ENCODE measurements at places on chromosomes 2 and 18.

- DNase-seq = no peak
These were observed 863.3 kb downstream of the CNTNAP5 start for GRCh38 chr2:124888431-124888830.

DNA sequence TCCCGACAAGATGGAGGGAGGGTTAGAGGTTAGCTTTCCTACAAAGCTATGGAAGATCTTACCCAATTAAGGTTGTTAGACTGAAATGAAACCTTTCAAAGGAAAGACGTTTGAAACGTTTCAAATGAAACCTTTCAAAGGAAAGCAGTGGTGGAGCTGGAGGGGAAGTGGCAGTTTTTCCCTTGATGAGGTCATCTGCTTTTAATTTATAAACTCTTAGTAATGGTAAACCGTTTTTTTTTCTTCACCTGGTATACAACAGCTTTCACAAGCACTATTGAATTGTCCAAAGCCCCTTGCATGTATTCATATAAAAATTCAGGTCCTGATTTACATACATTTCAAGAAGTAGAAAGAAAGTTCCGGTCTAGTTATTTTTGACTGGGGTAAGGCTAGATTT lies 7.4 kb downstream of the PMAIP1 start:
- no peak for DNase-seq

GRCh38 chr2:159609811-159610549 lies 6.4 kb downstream of the BAZ2B start:
- no peak for DNase-seq

GRCh38 chr2:159285929-159286708 lies at the start of gene WDSUB1:
WDSUB1 (minus strand) TSS chr2:159286703; CDS start chr2:159283069, 3,634 bp downstream.
- no peak for DNase-seq

- no peak for DNase-seq
These were observed 21.4 kb upstream of the RHOB start for GRCh38 chr2:20425371-20425881.

All from CD4-positive, alpha-beta T cell treated with Interleukin-6 at 100 ng/mL for 8 hours (primary cell).